ENCODE measurements at places on chromosomes 11 and 22. TPM values are rescaled to one million over a fixed set of nuclear protein-coding genes. Genes with fewer than 3 reads are reported as not detected.

The CEND1 gene
- total RNA-seq = not detected

The SLC22A25 gene
- total RNA-seq = not detected

The ACTN3 gene
- total RNA-seq = not detected

The PKDREJ gene
- not detected for total RNA-seq

The ARHGAP8 gene
- total RNA-seq = 18.9 TPM

The SMTNL1 gene
- not detected for total RNA-seq

The IRAG1 gene
- total RNA-seq = not detected

The ADM2 gene
- total RNA-seq = 3.9 TPM

DNA sequence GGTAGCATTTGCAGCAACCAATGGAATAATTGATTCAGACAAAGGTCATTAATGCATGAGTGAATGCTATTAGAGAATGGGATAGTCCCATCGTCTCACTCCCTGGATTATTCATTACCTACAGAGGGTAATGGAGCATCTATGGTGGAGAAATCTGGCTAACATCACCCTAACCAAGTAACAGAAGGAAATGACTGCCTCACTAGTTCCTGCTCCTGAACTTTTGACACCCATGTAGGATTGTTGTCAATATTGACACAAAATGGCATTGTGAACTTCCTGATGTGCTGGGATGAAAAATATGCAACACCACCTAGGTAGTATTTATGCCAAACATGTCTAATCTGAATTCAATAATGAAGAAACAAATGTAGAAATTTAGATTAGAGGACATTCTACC is 44.0 kb upstream of the KIRREL3 start:
- peak; percentile 54 for DNase-seq

DNA sequence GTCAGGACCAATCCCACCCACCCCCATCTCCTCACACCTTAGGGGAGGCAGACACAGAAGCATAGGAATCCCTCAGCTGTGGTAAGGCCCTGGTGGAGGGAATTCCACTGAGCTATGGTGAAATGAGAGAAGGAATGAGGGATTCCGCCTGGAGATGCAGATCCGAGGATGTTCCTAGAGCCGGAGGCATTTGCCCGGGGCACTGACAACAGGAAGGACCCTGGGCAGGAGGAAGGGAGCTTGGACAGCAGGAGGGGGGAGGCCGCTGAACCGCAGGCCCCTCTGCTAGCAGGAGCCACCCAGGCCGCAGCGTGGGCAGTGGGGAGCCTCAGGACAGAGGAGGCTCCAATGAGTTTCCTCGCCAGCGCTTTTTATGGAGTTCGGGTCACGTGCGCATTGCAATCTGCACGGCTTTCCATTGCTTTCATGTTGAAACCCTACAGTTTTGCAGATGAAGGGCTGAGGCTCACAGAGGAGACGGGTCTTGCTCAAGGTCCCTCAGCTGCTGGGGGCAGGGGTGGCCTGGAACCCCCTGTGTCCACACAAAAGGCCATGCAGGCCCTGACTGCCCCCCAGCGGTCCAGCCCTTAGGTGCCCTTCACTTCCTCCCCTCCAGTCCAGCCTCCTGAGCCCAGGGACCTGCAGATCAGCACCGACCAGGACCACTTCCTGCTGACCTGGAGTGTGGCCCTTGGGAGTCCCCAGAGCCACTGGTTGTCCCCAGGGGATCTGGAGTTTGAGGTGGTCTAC is 15.5 kb downstream of the CSF2RB start:
- no peak for DNase-seq

- no peak for DNase-seq
Measured at GRCh38 chr11:97202613-97203292, 812.9 kb downstream of the JRKL start.

DNA sequence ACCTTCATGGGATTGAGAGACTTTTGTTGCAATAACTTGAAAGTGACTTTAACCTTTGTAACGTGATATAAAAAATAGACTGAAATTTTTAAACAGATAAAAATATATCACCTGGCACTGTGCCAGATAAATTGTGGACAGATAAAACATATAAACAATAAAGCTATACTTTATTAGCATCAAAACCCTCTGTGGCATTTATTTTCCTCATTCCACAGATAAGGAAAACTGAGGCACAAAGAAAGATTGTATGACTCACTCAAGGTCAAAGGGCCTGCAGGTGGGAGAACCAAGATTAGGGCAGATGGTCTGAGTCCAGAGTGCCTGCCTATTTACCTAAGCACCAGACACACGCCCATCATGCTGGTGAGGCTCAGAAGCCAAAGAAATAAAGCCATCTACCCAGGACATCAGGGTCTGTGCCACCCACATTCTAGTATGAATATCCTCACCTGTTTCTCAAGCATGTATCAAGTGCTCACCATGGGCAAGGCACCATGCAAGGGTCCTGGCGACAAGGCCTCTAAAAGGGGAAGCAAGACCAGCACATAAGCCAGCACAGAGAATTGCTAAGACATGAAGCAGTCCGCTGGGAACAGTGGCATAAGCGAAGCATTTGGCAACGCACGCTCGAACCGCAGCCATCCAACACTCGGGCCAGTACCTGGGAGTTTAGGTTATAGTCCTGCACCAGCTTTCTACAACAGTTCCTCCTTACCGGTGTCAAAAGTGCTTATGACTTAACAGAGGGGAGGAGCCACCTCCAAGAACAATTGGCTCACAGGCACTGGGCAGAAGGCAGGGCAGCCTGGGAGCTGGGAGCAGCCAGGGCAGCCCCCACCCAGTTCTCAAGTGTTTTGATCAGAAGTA is 17.6 kb downstream of the MYH9 start:
- DNase-seq = no peak

DNA sequence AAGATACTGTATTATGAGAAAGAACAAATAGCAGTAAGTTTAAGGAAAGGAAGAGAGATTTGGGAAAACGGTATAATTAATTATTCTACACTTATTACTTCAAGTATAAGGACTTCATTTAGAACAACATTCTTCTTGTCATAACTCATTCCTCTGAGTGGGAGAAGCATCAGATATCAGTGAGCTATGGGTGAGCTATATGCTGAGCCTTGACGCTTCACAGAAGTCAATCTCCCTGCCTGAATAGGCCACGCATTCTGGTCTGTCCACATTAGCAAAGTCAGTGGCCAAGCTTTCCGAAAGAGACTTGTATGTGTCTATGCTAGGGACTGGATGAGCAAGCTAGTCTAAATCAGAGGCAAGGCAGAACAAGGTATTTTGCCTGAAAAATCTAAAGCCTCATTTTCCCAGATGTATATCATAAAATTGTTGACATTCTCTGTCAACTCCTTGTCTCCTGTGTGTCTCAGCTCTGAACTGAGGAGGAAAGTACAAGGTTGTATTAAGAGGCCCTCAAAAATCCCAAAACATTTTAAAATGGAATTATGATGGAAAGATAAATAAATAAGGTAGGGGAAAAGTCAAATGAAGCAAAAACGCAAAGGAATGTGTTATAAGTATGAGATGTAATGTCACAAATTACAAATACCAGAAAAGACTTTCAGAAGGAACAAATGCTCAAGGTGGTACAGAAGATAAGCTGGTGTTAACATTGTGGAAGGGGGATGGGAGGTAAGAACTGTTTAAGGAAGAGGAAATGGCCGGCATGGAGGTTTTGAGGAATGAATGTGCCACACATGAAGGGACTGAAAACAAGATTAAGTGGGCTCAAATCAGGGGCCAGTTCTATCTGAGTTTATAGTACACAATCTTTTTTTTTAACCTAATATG is 1.4 kb downstream of the OR52N2 start:
- no peak for DNase-seq

GRCh38 chr22:47434336-47435203 is 672.1 kb downstream of the TBC1D22A start:
- DNase-seq = no peak

GRCh38 chr11:114775875-114776621 is 97.7 kb downstream of the NXPE2 start:
- no peak for DNase-seq

- DNase-seq = no peak
Measured at GRCh38 chr11:47691979-47692378, 23.2 kb downstream of the AGBL2 start.

DNA sequence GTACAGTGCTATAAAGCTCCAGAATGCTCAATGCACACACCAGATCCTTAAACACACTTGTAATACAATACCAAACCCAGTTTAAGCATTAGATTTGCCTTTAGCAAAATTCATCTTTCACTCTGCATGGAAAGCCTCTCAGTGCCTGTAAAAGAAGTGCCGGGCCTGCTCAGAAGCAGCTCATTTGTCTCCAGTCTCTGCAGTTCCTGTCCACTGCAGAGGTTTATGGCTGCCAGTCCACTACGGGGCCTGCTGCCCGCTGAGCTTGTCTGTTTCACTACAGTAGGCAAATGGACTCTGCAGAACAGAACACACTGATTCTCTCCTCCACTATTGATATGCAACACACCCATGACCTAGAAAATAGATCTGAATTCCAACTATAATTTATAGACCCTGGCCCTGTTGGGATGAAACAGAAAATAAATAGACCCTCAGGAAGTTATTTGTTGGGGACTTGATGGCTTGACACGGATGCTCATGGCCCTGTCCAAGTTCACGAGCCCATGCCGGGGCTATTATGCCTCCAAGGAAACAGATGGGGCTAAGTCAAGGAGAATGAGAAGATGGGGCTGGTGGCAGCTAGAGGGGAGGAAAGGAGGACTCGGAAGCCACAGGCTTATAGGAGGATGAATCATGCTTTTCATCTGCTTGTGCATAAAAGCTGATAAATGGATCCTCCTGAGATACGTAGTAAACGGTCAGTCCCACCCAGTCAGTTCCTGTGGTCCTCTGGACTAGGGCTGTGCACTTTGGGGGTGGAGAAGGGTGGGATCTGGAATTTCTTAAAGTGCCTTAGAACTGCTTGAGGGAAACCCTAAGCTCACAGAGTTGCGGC is 416.8 kb upstream of the TENM4 start:
- DNase-seq = no peak

- DNase-seq = no peak
Measured at GRCh38 chr11:9739123-9739900, 75.4 kb downstream of the SWAP70 start.

- no peak for DNase-seq
Measured at GRCh38 chr11:24286238-24286637, 210.6 kb upstream of the LUZP2 start.

GRCh38 chr11:44680982-44681597 is 45.7 kb upstream of the TSPAN18 start:
- no peak for DNase-seq

- no peak for DNase-seq
Measured at GRCh38 chr22:31707519-31707918, 42.4 kb downstream of the PRR14L start.

- peak; percentile 71 for DNase-seq
Measured at GRCh38 chr11:119121008-119121810, at the start of gene HINFP. TSS of gene HINFP (plus strand) at chr11:119121580. CDS start at chr11:119126945, 5,365 bp downstream.

- DNase-seq = no peak
Measured at GRCh38 chr22:24353121-24353520, 74.3 kb upstream of the ADORA2A start.

DNA sequence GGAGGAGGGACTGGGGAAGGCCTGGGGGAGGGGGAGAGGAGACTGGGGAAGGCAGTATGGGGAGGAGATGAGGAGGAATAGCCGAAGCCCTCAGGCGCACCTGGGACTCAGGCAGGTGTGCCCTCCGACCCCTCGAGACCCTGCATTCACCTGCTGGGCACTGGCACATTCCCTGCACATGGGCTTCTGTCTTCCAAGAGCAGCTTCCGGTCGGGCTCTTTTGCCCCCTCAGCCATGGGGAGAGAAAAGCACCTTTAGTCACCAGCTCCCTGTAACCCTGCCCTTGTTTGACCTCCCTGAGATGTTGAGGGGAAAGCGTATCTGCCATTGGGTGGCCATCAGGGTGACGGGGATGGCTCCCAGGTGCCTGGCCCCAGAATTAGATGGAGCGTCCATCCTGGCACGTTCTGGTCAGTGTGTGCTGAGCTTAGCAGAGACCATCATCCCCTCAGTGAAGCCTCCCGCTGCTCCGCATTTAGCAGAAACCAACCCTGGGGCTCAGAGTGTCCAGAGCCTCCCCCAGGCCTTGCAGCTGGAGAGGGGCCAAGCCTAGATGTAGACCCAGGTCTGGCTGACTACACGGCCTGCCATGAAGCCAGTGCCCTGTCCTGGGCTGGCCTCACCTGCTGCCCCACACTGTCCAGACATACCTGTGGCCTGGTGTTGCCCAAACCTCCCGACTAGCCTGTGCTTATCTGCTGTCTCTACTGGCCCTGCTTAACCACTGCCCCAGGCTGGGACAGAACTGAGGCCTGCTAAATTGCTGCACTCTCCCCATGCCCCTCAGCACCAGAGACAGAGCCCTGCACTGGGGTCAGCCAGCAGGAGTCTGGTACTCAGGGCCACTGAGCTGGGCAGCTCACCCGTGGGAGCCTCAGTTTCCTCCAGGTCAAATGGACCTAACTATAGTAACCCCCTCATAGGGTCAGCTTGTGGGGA is 6.2 kb downstream of the ANO1 start:
- DNase-seq = no peak

- DNase-seq = no peak
Measured at GRCh38 chr11:19664886-19665548, 47.6 kb upstream of the NAV2 start.

- no peak for DNase-seq
Measured at GRCh38 chr11:110481523-110481922, 51.8 kb downstream of the FDX1 start.

GRCh38 chr11:74462631-74463030 is 4.7 kb downstream of the KCNE3 start:
- no peak for DNase-seq

DNA sequence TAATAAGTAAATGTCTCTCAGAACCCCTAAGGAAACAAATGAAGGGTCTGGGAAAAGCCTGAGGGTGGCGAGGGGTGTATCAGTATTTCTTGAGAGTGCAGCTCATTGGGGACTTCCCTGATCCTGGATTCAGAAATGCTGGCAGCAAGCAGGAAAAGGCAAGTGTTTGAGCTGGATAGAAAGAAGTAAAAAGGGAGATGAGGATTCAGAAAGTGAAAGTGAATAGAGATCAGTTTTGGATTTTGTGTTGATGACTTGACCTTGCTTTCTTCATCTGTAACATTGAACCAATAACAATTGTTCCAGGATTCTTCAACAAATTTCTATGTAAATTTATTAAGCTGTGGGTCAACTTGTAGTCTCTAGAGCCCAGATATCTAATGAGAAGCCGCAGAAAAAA is 66.9 kb upstream of the CTSC start:
- no peak for DNase-seq

DNA sequence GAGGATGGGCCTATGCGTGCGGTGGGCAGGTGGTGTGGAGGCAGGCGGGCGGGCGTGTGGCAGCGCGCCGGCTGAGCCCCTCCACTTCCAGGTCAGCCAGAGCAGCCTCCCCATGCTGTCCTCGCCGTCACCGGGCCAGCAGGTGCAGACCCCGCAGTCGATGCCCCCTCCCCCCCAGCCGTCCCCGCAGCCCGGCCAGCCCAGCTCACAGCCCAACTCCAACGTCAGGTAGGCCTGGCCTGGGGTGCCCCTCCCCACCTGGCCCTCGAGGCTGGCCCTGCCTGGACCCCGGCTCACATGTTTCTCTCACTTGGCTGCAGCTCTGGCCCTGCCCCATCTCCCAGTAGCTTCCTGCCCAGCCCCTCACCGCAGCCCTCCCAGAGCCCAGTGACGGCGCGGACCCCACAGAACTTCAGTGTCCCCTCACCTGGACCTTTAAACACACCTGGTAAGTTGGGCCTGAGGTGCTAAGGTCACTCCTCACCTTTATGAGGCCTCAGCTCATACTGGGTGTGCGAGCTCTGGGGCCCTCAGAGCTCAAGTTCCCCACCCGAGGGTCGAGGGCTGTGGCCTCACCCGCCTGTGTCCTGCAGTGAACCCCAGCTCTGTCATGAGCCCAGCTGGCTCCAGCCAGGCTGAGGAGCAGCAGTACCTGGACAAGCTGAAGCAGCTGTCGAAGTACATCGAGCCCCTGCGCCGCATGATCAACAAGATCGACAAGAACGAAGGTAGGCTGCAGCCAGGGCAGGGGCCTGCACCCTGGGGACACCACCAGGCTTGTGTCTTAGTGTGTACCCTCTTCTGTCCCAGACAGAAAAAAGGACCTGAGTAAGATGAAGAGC is 75.3 kb downstream of the MED15 start:
- no peak for DNase-seq

All from epithelial cell of proximal tubule (primary cell).